Diencephalon (tissue), 1 donor: ENCODE measurements at places on chromosomes 16 and 17. TPM values are rescaled to one million over a fixed set of nuclear protein-coding genes. Genes with fewer than 3 reads are reported as not detected.

ZG16B gene
- 0.23 TPM for total RNA-seq

KRT25 gene
- total RNA-seq, result not detected

NPIPB5 gene
- 131 TPM for total RNA-seq

RPL26 gene
- 3,063 TPM for total RNA-seq

CBX8 gene
- total RNA-seq, result 9.9 TPM

PSMD12 gene
- 71.3 TPM for total RNA-seq

KRT9 gene
- total RNA-seq, result not detected

TP53TG3 gene
- not detected for total RNA-seq

HOXB4 gene
- total RNA-seq, result not detected

CCDC43 gene
- 43.8 TPM for total RNA-seq

MAP2K6 gene
- total RNA-seq, result 26.3 TPM

CTRB2 gene
- not detected for total RNA-seq

NSRP1 gene
- 11.1 TPM for total RNA-seq
